ENCODE measurements at places on chromosomes 11 and 22.
A peak's percentile ranks its signal among the peaks of the same experiment; 100 is the strongest.

DNA sequence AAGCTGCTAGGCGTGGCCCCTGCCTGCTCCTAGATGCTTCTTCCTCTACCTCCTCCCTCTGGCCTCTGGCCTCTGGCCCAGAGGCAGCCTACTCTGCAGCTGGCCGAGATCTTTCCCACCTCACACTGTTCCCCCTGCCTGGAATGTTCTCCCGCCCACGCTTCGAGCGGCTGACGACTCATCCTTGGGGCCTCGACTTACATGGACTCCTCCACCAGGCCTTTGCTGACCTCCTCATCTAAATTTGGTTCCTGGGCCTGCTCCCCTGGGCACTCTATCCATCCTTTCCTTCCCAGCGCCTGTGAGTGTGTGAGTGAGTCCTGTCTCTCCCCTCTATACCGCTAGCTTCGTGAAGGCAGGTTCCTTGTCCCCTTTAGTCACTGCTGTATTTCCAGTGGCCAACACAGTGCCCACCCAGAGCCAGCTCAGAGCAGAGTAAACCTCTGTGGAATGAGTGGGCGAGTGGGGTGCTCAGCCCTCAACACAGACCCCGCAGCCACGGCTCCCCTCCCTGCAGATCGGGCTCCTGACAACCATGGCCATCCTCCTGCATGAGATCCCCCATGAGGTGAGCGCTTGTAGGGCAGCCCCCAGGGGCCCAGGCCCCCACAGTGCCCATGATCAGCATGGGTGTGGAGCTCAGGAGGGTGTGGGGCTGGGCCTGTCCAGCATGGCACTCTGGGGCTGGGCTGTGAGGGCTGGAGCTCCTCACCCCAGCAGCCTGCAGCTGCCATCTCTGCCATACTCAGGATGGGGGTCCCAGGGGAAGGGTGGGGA is 5.7 kb downstream of the SLC39A13 start:
- no peak for DNase-seq

- no peak for DNase-seq
Observed at GRCh38 chr11:69309631-69310280, 15.8 kb downstream of the MYEOV start.

- no peak for DNase-seq
Observed at GRCh38 chr22:31287818-31288495, 4.3 kb downstream of the PIK3IP1 start.

DNA sequence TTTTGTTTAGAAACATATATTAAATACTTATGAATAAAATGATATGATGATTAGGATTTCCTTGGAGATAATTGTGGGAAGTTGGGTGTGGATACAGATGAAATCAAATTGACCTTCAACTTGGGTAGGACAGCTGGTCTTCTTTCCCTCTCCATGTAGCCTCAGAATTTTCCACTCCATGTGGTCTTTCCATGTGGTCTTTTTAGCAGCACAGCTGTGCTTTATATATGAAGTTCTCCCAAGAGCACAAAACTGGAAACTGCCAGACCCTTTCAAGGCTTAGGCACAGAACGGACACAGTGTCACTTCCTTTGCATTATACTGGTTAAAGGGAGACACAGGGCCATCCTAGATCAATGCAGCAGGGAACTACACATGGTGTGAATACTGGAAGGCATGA is 28.6 kb downstream of the FAM76B start:
- no peak for DNase-seq

GRCh38 chr11:17766590-17766989 is 32.0 kb downstream of the KCNC1 start:
- DNase-seq: no peak

- DNase-seq: peak; percentile 35
Observed at GRCh38 chr11:111457731-111458368, 54.3 kb downstream of the BTG4 start.

GRCh38 chr11:1199751-1200610 is 22.9 kb upstream of the MUC5B start:
- DNase-seq: peak; percentile 47

- no peak for DNase-seq
Observed at GRCh38 chr22:29691636-29692326, 28.0 kb upstream of the CABP7 start.

Data from ecto neural progenitor cell (in vitro differentiated cells).